ENCODE measurements at places on chromosomes 11 and 22.
A peak's percentile ranks its signal among the peaks of the same experiment; 100 is the strongest.

DNA sequence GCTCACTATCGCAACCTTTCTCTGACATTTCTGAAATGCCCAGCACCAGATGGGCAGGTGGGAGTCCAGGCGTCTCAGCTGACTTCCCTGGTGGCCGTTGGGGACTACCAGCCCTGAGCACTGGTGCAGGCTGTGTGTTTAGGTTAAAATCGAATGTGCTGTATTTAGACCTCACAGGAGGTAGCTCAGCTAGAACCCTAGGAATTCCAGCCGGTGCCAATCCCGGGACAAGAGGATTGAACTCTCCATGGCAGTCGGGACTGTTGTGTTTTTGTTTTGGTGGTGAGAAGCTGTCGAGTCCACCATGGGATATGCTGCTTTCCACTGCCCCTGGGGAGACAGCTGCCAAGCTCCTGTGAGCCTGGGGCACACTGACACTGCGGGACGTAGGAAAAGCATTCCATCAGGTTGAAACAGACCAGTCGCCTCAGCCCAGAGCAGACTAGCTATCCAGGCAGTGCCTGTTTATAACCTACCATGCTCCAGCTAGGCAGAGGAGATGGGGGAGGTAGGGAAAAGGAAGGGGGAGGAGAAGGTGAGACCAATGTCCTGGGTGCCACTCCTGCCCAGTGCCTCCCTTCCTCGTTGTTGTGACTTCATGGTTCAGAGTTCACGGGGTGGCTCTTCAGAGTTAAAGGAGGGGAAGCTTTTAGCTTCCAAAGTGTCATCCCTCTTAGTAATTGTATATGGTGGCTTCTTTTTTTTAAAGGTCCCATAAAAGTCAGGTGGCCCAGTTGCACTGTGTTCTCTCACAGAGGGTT, 53.0 kb downstream of the MICAL2 start:
- DNase-seq = no peak

DNA sequence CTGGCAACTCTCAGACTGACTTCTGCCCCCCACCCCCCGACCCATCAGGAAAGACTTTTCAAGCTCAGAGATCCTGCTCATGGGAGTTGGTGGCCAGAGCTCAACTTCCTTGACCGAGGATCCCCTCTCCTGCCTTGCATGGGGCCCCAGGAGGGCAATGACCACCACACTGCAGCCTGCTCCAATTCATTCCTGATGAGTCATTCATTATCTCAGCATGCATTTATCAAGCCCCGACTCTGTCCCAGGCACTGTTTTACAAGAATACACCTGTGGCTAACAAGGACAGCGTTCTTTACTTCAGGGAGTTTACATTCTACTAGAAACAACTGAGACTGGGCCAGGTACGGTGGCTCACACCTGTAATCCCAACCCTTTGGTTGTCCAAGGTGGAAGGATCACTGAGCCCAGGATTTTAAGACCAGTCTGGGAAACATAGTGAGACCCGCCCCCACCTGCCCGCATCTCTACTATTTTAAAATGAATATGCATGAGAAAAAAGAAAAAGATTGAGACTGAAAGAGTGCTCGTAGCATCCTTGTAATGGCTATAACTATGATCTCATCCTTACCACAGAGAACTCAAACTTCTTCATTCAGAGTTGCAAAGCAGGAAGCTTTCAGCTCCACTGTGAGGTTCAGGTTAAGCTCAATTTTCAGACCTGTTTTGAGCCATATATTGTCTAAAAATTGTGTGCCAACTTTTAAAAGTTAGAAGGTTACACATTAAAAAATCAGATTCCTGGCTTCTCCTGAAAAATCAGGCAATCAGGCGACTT, 60.4 kb downstream of the FEZ1 start:
- no peak for DNase-seq

DNA sequence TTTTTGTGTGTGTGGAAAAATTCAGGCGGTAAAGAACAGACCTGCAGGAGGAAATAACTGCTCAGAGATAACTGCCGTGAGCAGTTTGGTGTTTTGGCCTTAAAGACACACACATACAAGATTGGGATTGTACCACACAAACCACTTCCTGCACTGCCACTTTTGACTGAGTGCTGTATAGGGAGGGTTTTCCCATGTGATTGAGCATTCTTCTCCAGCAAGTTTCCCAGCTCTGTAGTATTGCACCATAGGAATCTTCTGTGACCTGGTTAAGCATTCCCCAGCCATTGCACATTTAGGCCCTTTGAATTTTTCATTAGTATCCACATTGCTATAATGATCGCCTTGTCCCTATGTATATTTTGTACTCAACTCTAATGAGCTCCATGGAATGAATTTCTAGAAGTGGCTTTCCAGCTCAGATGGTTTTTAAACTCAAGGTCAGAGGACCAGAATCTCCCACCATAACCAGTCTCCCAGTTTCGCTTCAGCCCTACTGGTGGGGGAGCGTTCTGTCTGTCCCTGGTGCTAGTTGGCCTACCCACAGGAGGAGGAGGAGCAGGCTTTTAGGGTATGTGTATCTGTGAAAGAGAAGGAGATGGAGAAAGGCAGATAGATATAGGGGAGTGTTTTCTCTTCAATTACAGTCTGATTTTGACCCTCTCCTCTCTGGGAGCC, 9.3 kb downstream of the CD82 start:
- peak; percentile 87 for DNase-seq

- DNase-seq = peak; percentile 74
Observed at GRCh38 chr11:68200639-68201038, 12.5 kb downstream of the KMT5B start.

GRCh38 chr11:31903225-31904074, 92.3 kb upstream of the PAX6 start:
- no peak for DNase-seq

DNA sequence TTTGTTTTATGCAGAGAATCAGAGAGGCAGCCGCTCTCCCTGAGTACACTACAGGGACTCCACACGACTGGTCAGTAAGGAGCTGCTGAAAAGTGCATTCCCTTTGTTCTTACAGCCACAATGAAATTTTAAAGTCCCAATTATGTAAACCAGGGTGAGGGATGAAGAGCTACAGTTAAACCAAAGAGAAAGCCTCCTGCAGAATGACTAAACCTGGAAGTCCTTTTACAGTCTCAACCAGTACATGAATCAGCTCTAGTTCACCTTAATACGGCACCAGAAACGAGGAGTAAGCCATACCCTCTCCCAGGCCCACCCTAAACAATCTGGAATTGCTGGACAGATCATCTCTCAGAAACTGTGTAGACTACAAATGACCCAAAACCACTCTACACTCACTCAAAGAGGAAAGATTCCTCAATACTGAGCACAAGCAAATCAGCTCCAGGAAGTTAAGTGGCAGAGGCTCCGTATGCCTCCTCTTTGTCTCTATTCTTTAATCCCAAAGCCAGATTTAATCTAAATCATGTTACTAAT, 113.1 kb downstream of the RBFOX2 start:
- no peak for DNase-seq

DNA sequence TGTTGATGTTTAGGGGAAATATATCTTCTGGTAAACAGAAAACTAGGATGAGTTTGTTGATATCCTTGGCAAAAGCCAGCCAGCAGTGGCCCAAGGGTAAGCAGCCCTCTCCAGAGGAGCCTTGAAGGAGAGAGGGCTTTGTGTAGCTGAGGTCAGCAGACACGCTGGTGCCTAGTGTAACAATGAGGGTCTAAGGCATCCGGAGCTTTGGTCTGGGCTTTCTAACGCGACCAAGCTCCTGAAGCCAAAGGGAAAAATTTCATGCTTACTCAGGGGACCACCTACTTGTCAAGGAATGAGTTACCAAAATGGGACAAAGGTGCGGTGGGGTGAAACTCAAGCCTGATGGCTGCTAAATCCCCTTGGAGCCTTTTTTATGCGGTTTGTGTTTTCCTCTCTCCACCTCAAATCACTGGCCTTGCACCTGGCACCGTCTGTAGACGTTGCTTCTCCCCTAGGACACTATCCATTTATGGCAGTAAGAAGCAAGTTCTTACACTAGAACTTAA, 134.9 kb downstream of the DBX1 start:
- DNase-seq = no peak

GRCh38 chr11:2420502-2421225, 20.1 kb downstream of the TSSC4 start:
- peak; percentile 26 for DNase-seq

DNA sequence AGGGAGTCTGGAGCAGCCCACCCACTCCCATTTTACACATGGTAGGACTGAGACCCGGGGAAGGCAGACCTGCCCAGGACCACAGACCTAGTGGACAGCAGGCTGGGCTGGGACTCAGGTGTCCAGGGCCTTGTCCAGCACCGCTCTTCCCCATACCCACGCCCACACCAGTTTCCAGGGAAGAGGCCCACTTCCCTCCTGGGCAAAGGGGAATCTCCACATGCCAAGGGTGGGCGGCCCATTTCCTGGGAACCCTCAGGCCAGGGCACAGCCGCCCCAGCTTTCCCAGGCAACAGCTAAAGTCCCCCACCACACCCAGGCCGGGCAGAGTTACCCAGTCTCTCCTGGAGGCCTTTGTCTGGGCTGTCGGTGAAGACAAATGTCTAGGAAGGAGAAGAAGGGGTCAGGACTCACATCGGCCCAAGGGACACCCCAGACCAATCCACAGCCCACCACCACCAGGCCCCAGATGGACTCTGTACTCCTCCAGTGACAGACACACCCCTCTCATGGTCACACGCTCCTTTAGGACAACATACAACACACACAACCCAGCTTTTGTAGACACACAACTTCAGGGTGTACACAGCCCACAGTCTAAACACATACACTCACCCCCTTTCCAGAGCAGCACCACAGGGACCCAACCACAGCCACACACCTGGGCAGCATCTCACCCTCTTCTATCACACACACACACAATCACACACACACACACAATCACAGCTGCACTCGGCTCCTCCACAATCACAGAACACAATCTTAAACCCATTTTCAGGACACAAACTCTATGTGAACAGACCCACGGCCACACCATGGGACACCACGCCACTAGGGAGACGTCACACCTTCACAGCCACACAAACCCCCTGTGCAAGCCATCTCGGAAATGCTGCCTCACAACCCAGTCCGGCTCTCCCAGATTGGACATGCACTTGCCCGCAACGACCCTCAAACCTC, 5.5 kb downstream of the MFNG start:
- DNase-seq = no peak

GRCh38 chr22:25953276-25953675, 211.3 kb downstream of the MYO18B start:
- no peak for DNase-seq

Measured in stromal cell of bone marrow (primary cell).